ENCODE measurements at places on chromosomes 2 and 18.

DNA sequence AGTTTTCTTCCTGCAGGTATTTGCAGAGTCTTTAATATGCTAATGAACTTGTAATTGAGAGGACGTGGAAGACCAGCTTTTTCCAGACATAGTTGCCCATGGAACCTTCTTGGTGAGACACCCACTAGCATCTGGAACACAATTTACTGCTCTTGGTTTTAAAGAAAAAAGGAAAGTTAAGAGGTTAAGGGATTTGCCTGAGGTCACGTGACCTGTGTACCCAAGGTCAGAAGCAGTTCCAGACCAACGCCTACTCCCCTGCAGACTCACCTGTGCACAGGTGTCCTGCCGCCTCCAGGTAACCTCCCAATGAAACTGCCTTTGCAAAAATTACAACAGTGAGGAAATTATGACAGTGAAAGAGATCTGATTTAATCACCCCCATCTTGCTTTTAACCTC lies 172.7 kb downstream of the ANAPC1 start:
- no peak for DNase-seq

- peak; percentile 88 for DNase-seq
Measured at GRCh38 chr18:58223717-58224424, 179.8 kb downstream of the NEDD4L start.

- DNase-seq = no peak
Measured at GRCh38 chr2:121132054-121132761, 152.8 kb downstream of the TFCP2L1 start.

DNA sequence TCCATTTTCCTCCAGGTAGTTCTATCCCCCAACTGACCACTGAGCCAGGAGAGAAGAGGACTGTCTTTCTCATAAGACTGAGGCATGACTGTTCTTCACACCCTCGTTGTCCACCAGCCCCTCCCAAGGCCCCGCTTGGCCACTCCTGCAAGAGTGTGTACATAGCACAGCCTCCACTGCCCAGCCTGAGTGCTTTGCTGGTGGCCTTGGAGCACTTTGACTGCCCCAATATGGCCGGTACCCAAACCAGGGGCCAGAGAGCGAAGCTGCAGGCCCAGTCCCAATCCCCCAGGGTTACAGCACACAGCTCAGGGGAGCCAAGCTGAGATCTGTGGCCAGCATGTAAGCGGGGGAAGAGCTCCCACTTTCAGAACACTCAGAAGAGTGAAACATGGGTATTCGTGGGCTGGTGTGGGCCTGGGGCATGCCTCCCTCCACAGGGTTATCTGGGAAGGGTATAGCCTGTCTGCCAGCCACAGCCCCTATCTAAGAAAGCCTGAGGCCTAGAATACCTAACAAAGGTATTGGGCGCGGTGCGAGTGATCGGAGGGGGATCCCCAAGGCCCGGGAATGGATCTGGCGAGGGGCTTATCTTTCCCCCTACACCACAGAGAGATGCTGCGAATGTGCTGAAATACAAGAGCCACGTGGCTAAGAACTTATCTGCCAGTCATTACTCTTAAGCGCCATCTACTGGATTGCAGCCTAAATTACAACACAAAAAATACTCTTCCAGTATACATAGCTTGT lies 163.8 kb downstream of the WDPCP start:
- DNase-seq = peak; percentile 16

DNA sequence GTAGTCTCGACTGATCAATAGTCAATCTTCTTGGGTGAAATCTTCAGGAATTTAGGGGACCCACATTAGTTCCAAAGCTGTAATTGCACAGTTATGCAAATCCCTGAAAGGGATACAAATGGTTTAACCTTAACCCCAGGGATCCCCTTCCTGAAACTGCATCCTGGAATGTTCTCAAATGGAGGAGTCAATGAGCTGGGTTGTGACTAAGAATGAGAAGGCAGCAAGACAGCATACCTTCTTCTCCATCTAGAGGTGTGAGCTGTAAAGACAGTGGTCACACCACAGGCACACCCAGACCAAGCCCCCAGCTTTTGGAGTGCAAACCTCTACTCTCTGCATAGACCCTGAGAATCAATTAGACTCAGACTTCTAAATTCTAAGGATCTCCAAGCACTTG lies 164.7 kb upstream of the MEIS1 start:
- DNase-seq = no peak

DNA sequence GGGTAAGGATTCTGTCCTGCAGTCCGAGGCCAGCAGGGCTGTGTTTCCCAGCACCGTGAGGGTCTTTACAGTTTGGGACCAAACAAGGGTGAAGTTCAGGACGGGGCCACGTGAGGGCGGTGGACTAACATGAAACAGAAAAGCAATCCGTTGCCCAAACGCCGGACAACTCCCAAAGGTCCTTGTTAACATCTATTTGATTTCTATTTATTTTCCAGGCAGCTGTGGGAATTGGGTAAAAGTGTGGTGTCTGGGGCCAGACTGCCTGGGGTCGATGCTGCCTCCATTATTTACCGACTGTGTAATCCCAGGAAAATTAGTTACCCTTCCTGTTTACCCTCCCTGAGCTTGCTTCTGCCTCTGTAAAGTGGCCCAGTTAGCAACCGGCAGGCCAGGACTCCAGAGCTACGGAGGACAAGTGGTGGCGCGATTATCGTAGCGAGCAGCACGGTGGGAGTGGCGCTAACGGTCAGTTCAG lies 66.3 kb upstream of the TCF7L1 start:
- peak; percentile 39 for DNase-seq

GRCh38 chr2:23617811-23618215 lies 232.8 kb downstream of the KLHL29 start:
- no peak for DNase-seq

DNA sequence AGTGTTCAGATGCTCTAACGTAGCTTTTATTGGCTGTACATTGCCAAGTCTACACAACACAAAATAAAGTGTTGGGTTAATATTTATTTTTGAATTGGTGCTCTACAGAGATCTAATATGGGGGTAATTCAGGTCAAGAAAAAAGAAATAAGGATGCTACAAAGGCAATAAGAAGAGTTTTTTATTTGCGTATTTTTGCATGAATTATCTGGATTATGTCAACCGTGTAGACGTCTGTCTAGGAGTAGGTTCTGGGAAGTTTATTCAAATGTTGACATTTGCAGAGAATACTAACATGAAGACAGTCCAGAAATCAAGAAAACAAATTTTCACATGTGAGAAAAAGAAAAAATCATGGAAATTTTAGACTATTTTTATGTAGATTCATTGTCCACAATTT lies 876.7 kb upstream of the POU3F3 start:
- DNase-seq = no peak

GRCh38 chr2:198645816-198646215 lies 811.9 kb downstream of the SATB2 start:
- DNase-seq = no peak

GRCh38 chr2:422676-423435 lies 135.0 kb upstream of the ALKAL2 start:
- no peak for DNase-seq

- DNase-seq = peak; percentile 57
Measured at GRCh38 chr2:191501561-191502168, 176.3 kb upstream of the NABP1 start.

GRCh38 chr2:190277234-190278112 lies 42.2 kb downstream of the HIBCH start:
- peak; percentile 40 for DNase-seq

GRCh38 chr2:10350761-10351160 lies 48.1 kb downstream of the HPCAL1 start:
- no peak for DNase-seq

DNA sequence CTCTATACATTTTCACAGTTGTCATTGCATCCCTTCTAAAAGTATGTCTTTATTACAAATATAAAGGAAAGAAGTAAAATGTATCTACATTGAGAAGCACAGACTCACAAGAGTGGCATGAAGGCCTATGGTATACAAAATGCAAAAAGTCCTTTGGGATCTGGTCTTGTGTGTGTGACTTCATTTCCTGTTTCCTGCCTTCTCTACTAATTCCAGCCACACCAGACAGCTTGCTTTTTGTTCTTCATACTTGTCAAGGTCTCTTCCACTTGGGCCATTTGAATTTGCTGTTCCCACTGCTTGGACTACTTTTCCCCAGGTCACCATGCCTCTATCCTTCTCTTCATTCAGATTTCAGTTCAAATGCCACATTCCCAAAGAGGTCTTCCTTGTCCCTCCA lies 6.7 kb upstream of the PNO1 start:
- DNase-seq = no peak

- no peak for DNase-seq
Measured at GRCh38 chr2:168852481-168852880, 37.7 kb downstream of the SPC25 start.

DNA sequence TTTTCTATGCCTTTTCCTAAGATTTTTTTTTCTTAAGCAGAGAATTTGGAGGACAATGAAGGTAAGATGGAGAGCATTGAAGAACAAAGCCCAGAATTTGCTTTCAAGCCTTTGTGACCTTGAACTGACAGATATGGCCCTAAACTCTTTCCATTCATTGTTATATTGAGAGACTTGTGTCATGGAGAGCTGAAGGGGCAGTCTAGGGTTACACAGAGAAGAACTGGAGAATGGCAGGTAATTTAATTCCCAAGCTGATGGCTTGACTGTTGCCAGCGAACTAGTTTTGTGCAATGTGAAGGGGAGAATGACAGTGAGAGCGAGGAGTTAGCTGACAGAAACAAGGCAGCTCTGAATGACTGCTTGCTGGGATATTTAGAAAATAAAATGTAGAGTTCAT lies 1344.2 kb downstream of the LRP1B start:
- DNase-seq = no peak

DNA sequence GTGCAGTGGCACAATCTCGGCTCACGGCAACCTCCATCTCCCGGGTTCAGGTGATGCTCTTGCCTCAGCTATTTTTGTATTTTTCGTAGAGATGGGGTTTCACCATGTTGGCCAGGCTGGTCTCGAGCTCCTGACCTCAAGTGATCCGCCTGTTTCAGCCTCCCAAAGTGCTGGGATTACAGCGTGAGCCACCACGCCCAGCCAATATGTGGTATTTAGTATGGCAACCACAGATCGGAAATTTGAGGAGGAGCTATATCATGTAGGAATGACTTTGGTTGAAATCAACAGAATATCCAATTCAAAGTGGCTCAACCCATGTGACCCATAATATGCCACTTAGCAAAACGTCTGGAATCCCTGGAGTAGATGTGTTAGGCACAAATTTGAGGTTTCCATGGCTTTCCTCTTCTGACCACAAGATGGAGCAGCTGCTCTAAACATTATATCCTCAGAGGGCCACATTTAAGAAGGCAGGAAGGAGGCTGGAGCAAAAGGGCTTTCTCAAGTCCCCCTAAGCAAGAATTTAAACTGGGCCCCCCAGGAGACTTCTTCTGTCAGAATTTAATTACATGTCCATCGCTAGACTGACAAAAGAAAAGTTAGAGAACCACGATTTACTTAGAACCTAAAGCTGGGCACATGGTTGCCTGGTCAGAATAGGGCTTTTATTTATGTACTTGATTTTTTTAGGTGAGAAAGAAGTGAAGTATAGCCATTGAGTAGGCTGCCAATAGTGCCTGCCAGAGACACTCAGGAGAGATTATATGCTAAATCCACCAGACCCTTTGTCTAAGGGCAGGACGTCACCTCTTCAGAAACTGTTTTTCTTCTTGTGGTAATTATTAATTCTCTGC lies 49.6 kb upstream of the ITSN2 start:
- peak; percentile 66 for DNase-seq

DNA sequence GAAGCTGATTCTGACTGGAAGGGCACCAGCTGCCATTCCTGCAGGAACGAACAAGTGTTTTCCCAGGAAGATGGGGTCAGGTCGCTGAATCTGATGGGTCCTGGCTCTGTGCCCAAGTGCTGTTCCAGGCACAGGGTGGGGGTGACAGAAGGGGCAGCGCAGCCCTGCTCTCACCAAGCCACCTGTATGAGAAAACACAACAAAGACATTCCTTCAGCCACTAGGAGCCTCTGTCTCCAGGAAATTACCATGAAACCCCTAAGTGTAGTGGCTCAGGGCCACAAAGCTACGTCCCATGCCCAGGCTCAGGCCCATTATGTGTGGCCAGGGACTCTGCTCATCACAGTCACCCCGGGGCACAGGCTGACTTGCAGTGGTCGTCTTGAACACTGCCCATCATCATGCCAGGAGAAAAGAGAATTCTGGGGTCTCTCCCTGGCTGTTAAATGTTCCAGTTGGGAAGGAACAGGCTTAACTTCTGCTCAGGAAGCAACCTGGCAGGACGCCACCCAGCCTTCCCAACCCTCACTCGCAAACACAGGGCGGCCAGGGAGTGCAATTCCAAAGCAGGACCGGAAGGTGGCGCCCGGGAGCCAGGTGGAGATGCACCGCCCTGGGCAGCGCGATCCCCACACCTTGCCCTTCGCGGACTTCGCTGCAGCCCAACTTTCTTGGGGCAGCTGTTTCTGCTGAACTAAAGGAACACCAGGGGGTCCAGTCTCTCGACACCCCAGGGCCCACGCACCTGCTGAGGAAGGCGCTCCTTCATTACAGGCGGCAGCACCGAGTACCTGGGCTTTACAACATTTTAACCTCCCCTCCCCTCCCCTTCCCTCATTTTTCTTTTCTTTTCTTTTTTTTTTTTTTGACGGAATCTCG lies 11.0 kb upstream of the SFTPB start:
- peak; percentile 77 for DNase-seq

- no peak for DNase-seq
Measured at GRCh38 chr18:70385474-70385873, 96.6 kb downstream of the SOCS6 start.

- DNase-seq = peak; percentile 8
Measured at GRCh38 chr2:84719434-84719833, 161.4 kb downstream of the TRABD2A start.

DNA sequence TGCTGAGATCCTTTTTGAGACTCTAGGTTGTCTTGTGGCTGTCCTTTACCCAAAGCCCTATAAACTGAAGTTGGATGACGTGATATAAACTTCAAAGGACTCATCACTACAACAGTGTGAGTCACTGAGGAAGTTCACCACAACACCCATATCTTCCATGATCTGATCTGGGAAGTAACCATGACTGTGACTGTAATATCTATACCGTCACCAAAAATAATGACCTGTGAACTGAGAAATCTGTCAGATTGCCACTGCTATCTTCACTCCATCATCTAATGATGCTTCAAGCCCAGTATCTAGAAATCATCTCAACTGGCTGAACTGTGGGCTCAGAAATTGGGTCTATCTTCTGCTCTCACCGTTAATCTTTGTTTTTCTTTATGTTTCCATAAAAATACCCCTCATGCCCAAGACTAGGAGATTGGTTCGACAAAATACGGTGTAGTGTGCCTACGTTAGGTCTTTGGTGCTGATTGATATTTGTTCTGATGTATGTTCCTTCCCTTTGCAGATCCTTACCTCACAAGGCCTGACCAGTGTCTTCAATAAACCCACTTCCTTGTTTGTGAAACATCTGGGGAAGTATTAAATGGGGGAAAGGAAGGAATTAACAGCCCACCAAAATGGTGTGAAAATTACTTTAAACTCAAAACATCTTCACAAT lies 78.2 kb downstream of the MYL12B start:
- no peak for DNase-seq

GRCh38 chr2:238719641-238720040 lies 128.2 kb upstream of the TWIST2 start:
- no peak for DNase-seq

- no peak for DNase-seq
Measured at GRCh38 chr2:142286618-142287017, 155.8 kb upstream of the LRP1B start.

GRCh38 chr2:97770445-97770844 lies 57.1 kb downstream of the ZAP70 start:
- no peak for DNase-seq

- DNase-seq = no peak
Measured at GRCh38 chr2:64661741-64662169, 8.0 kb upstream of the SERTAD2 start.
